Activated CD4-positive, alpha-beta T cell treated with anti-CD3 and anti-CD28 coated beads for 36 hours (primary cell): ENCODE measurements at places on chromosomes 3 and 15. TPM values are rescaled to one million over a fixed set of nuclear protein-coding genes. Genes with fewer than 3 reads are reported as not detected.
A peak's percentile ranks its signal among the peaks of the same experiment; 100 is the strongest.

DNA sequence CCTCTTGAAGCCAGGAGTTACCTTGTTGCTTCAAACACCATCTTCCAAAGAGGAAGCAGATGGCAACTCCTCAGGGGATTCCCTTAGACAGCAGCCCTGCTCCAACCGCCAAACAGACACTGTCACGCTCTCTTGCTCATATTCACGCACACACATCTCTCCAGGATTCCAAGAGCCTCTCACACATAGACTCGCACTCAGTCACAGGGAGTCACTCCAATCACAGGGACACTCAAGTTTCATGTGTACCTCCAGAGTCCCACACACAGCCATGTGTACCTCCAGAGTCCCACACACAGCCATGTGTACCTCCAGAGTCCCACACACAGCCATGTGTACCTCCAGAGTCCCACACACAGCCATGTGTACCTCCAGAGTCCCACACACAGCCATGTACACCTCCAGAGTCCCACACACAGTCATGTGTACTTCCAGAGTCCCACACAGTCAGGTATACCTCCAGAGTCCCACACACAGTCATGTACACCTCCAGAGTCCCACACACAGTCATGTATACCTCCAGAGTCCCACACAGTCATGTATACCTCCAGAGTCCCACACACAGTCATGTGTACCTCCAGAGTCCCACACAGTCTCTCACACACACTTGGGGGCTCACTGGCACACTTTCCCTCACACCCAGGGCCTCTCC lies 6.1 kb downstream of the VWA5B2 start:
- H3K36me3 ChIP-seq, result no peaks in the 10 kb centered on the region
- no peak overlapping the region for H3K27ac ChIP-seq
- peaks cover 22% of the 10 kb centered on the region for H3K27me3 ChIP-seq
- H3K4me1 ChIP-seq, result peaks cover 4% of the 10 kb centered on the region
- no peak overlapping the region for H3K4me3 ChIP-seq

DNA sequence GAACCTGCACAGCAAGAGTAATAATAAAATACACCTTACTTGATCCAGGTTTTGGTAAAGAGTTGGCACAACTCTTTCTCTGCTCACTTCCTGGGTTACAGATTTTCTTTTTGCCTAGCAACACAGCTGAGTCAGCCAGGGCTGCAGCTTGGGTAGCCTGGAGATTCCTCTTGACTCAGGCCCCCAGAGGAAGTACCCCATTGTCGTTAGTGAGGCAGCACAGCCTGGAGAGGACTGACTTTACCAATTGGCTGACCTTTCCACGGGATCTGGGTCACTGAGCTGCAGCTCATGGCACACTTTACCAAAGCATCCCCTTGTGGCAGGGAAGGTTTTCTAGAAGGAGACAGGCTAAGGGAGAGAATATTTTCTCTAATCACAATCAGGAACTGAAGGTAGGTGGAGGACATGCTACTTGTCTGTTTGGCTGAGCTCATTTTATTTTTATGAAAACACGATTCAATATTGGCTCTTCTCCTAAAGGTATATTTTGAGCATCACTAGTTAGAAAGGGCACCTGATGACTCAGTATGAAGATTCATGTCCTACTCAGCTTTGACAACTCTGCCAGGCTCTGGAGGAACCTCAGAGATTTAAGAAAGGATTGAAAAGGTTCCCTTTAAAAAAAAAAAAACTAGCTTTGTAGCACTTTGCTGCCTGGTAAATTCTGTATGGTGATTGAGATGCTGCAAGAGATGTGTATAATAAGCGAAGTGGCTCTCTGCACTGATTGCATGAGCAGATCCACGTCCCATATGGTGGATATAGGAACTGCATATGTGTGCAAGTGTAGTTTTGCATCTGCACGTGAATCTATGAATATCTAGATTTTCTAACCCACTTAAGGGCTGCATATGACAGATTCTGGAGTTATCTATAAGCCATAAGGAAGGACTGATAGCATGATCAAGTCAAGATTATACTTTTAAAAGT lies 124.8 kb downstream of the CHDH start:
- H3K27ac ChIP-seq, result no peak overlapping the region
- H3K4me3 ChIP-seq, result no peak overlapping the region
- H3K27me3 ChIP-seq, result peaks cover 13% of the 10 kb centered on the region
- no peaks in the 10 kb centered on the region for H3K36me3 ChIP-seq

DNA sequence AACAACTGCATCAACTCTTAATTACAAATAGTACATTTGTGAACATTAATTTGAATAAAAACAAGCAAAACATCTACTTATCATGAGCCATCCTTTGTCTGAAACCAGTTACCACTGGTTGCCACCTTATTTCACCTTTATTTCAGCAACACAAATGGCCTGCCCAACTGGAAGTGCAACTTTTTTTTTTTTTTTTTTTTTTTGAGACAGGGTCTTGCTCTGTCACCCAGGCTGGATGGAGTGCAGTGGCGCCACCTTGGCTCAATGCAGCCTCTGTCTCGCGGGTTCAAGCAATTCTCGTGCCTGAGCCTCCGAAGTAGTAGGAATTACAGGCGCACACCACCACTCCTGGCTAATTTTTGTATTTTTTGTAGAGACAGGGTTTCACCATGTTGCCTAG lies 13.1 kb downstream of the WDR82 start:
- no peaks in the 10 kb centered on the region for H3K27me3 ChIP-seq
- H3K4me3 ChIP-seq, result no peak overlapping the region
- peak overlapping the region; percentile 71 for H3K27ac ChIP-seq
- no peak for DNase-seq
- peaks cover 88% of the 10 kb centered on the region for H3K36me3 ChIP-seq

- H3K4me3 ChIP-seq, result no peak overlapping the region
- peaks cover 2% of the 10 kb centered on the region for H3K27me3 ChIP-seq
- no peak overlapping the region for H3K27ac ChIP-seq
- no peaks in the 10 kb centered on the region for H3K36me3 ChIP-seq
- no peak for DNase-seq
Measured at GRCh38 chr3:25365636-25366035, 62.4 kb upstream of the RARB start.

The TRAK1 gene
- 23.6 TPM for total RNA-seq

The XPC gene
- total RNA-seq, result 24.7 TPM

The ITIH1 gene
- total RNA-seq, result not detected

GRCh38 chr3:115715241-115715745 lies 92.0 kb downstream of the GAP43 start:
- H3K4me1 ChIP-seq, result no peaks in the 10 kb centered on the region
- H3K27me3 ChIP-seq, result peaks cover 17% of the 10 kb centered on the region
- no peaks in the 10 kb centered on the region for H3K36me3 ChIP-seq
- H3K27ac ChIP-seq, result no peak overlapping the region

- no peak overlapping the region for H3K4me3 ChIP-seq
- no peaks in the 10 kb centered on the region for H3K27me3 ChIP-seq
- H3K4me1 ChIP-seq, result no peaks in the 10 kb centered on the region
- DNase-seq, result no peak
Measured at GRCh38 chr3:24548278-24548677, 53.6 kb upstream of the THRB start.

- H3K27me3 ChIP-seq, result no peaks in the 10 kb centered on the region
- H3K4me3 ChIP-seq, result no peak overlapping the region
- H3K36me3 ChIP-seq, result peaks cover 10% of the 10 kb centered on the region
- H3K27ac ChIP-seq, result no peak overlapping the region
- no peak for DNase-seq
- H3K4me1 ChIP-seq, result peaks cover 49% of the 10 kb centered on the region
Measured at GRCh38 chr3:58497097-58497496, 5.2 kb downstream of the KCTD6 start.

DNA sequence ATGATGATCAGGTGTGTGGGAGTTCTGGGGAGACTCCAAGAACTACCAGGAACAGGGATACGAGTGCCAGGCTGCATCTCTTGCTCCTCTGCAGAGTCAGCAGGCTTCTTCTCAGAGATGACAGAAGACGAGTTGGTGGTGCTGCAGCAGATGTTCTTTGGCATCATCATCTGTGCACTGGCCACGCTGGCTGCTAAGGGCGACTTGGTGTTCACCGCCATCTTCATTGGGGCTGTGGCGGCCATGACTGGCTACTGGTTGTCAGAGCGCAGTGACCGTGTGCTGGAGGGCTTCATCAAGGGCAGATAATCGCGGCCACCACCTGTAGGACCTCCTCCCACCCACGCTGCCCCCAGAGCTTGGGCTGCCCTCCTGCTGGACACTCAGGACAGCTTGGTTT lies 7.9 kb downstream of the PRRT3 start:
- peaks cover 14% of the 10 kb centered on the region for H3K36me3 ChIP-seq
- no peak for DNase-seq
- H3K4me3 ChIP-seq, result no peak overlapping the region
- peaks cover 2% of the 10 kb centered on the region for H3K4me1 ChIP-seq

- no peak overlapping the region for H3K27ac ChIP-seq
- H3K36me3 ChIP-seq, result no peaks in the 10 kb centered on the region
- DNase-seq, result no peak
- H3K4me1 ChIP-seq, result no peaks in the 10 kb centered on the region
Measured at GRCh38 chr3:161740421-161740820, 243.8 kb downstream of the OTOL1 start.

DNA sequence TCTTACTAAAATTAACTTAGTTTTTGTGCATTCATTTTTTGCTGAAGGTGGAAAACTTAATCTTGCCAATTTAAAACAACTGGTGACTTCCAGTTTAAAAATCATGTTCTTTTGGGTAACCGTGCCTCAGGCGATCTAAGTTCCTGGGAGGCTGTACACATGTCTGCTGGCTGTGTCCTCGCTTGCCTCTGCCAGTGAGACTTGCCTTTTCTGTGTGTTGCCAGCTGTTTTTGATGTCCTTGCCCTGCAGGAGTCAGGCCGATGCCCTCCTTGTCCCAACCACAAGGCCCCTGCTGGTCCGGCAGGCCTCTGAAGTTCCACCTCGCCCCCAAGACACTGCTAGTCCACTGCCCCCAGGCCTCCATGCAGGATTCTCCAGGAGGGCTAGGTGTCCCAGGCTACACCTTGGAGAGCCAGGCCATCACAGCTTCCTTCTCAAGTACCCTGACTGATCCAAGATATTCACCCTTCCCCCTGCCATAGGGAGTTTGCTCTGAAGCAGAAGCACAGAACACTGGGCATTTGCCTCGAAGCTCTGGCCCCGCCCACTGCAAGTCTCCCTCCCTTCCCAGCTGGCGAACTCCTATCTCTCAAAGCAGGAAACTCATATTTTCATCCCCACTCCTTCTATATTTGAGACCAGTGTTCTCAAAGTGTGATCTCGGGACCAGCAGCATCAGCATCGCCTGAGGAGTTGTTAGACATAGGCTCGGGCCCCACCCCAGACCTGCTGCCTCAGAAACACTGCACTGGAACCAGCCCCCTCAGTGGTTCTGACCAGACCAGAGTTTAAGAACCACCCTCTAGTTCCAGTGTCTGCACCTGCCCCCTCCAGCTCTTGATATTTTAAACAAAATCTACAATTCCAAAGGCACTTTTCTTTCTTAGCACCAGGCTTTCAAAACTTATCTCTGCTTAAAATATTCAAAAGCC lies 185.8 kb upstream of the UBE2E1 start:
- H3K36me3 ChIP-seq, result no peaks in the 10 kb centered on the region
- H3K27ac ChIP-seq, result no peak overlapping the region
- H3K27me3 ChIP-seq, result no peaks in the 10 kb centered on the region
- no peak for DNase-seq
- peaks cover 10% of the 10 kb centered on the region for H3K4me1 ChIP-seq

- no peaks in the 10 kb centered on the region for H3K4me1 ChIP-seq
- DNase-seq, result no peak
- H3K27ac ChIP-seq, result no peak overlapping the region
- H3K36me3 ChIP-seq, result peaks cover 2% of the 10 kb centered on the region
- peaks cover 9% of the 10 kb centered on the region for H3K27me3 ChIP-seq
Measured at GRCh38 chr15:67321352-67321751, 66.8 kb downstream of the IQCH start.

The CLDN16 gene
- total RNA-seq, result not detected

- no peak overlapping the region for H3K27ac ChIP-seq
- H3K36me3 ChIP-seq, result no peaks in the 10 kb centered on the region
- H3K4me1 ChIP-seq, result peaks cover 67% of the 10 kb centered on the region
- H3K4me3 ChIP-seq, result no peak overlapping the region
Measured at GRCh38 chr15:69723404-69724096, 270.9 kb downstream of the RPLP1 start.

The LSMEM2 gene
- not detected for total RNA-seq

- no peaks in the 10 kb centered on the region for H3K36me3 ChIP-seq
- no peak overlapping the region for H3K4me3 ChIP-seq
- H3K27ac ChIP-seq, result no peak overlapping the region
- H3K4me1 ChIP-seq, result no peaks in the 10 kb centered on the region
- H3K27me3 ChIP-seq, result peaks cover 2% of the 10 kb centered on the region
Measured at GRCh38 chr15:53351373-53351772, 408.1 kb downstream of the WDR72 start.

DNA sequence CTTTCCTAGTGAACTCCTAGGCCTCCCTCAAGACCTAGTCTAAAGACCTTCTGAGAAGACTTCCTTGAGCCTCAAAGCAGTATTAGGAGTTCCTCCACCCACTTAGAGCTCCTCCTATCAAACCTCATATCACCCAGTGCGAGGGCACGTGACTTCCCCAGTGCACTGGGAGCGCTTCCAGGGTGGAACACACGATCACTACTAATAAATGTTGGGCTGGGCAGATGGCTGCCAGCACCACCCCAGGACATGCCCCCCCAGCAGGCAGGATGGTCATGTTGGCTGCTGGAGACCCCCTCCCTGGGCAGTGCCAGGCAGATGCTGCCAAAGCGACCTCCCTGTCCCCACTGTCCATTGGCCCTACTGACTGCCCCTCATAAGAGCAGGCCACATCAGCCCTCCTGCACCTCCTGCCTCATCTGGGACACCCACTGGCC lies 8.5 kb upstream of the PLXND1 start:
- H3K4me1 ChIP-seq, result no peaks in the 10 kb centered on the region
- DNase-seq, result no peak
- H3K36me3 ChIP-seq, result no peaks in the 10 kb centered on the region
- H3K27ac ChIP-seq, result no peak overlapping the region
- H3K27me3 ChIP-seq, result no peaks in the 10 kb centered on the region

DNA sequence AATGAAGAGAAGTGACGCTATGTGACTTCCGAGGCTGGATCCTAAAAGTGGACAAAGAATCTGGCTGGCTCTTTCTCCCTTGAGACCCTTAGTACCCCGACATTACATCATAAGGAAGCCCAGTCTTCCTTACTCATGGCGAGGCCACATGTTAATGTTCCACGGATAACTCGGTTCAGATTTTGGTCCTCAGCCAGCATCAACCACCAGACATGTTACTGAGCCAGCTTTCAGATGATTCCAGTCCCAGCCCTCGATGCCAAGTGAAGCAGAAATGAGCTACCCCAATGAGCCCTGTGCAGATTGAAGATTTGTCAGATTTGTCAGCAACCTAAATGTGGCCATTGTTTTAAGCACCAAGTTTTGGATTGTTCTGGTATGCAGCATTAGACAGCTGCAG lies 46.6 kb downstream of the SLCO2A1 start:
- no peak overlapping the region for H3K4me3 ChIP-seq
- no peaks in the 10 kb centered on the region for H3K4me1 ChIP-seq
- no peak for DNase-seq
- no peaks in the 10 kb centered on the region for H3K36me3 ChIP-seq
- no peaks in the 10 kb centered on the region for H3K27me3 ChIP-seq

- no peaks in the 10 kb centered on the region for H3K4me1 ChIP-seq
- no peak for DNase-seq
- no peak overlapping the region for H3K4me3 ChIP-seq
- no peak overlapping the region for H3K27ac ChIP-seq
Measured at GRCh38 chr15:37253877-37254276, 153.5 kb upstream of the MEIS2 start.

GRCh38 chr15:85456798-85457197 lies 76.4 kb downstream of the AKAP13 start:
- no peaks in the 10 kb centered on the region for H3K27me3 ChIP-seq
- H3K4me1 ChIP-seq, result peaks cover 60% of the 10 kb centered on the region
